NCI-H1048 (cell line): ENCODE measurements at places on chromosomes 6 and 20.
A peak's percentile ranks its signal among the peaks of the same experiment; 100 is the strongest.

GRCh38 chr6:68343901-68344300 lies 291.2 kb upstream of the ADGRB3 start:
- peak; percentile 14 for DNase-seq

DNA sequence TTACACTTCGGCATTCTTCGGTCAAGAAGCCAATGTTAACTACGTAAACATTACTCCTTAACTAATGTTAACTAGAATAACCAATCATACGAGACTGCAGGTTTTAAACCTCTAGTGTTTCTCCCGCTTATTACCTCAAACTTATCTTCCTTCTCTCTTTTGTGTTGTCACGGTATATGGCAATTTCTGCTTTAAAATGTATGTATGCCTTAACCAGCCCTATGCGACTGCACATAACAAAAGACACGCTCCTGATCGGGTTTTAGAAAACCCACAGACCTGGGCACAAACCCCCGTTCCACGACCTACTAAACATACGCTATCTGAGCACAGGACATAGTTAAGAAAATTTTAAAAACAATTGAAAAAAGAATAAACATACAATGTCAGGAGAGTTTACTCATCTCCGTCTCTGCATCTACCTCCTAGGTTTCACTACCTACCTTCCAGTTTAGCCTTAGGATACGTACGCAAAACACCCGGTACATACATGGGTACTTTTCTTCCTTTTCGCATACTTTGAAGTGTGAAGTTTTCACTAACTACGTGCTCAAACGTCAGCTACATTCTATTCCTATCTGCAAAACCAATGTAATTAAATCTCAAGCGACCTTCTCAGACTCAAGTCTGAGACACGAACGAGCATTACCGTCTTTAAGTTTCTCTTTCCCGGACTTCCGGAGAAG lies 1.1 kb downstream of the CD164 start:
- no peak for DNase-seq

GRCh38 chr6:39088331-39088730 lies 26.7 kb downstream of the SAYSD1 start:
- no peak for DNase-seq

DNA sequence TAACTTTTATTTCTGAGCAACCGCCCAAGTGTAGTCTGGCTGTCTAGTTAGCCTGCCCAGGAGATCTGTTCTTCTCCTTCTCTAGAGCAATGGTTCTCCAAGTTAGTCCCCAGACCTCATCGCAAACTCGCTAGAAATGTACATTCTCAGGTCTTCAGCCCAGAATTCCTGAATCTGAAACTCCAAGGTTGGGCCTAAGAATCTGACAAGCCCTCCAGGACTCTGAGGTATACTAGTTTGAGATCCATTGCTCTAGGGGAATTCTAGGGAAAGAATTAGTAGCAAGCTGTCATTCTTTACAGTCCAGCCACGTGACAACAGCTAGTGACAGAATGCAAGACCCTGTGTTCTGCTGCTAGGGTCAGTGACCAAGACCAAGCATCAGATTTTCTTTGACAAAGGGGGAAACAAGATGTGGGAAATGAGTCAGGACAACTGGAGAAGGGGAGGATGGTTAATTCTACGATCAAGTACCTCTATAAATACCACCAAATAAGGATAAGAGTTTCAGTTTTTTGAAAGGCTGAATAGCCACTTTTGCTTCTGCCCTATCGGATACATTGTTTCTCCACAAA lies 5.8 kb downstream of the UBE2V1 start:
- no peak for DNase-seq

DNA sequence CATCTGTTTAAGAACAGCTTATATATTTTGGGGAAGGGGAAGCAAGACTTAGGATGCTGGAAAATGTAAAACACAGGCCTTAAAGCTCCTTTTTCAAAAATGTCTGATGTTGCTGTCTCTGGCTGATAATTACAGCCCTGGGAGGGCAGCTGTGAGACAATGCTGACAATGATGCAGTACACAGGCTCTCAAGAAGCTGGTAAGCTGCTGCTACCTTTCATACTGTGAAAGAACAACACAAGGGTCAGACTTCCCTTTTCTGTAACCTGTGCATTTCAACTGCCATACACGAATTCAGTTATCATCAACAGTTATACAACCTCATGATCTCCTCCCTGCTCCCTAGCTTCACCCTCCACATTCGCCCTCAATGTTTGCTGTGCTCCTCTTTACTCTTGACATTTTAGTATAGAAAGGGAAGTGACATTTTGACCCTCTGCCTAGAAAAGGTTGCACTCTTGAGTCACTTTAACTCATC lies 25.2 kb downstream of the MAP7 start:
- DNase-seq: no peak

DNA sequence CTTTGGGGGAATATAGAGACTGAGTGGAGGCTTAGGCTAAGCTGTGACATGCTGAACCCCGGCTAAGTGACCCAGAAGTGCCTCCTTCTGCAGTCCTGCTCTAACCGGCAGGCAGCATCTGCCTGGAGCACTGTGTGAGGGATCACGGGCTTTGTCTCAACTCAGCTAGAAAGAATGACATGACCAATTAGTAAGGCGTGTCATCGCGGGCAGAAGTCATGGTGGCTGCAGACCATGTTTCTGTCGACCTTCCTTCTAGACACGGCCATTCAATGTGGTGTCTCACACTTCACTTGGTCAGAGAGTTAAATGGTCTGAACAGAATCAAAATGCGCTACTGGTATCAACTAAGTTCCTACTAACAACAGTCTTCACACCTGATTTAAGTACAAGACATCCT lies 35.0 kb downstream of the HUS1B start:
- no peak for DNase-seq

- no peak for DNase-seq
These were observed 252.2 kb downstream of the ADGB start for GRCh38 chr6:146850981-146851380.

- no peak for DNase-seq
These were observed 143.7 kb downstream of the TENT5A start for GRCh38 chr6:81608776-81609175.

GRCh38 chr20:25242231-25242630 lies 5.7 kb upstream of the PYGB start:
- DNase-seq: no peak

DNA sequence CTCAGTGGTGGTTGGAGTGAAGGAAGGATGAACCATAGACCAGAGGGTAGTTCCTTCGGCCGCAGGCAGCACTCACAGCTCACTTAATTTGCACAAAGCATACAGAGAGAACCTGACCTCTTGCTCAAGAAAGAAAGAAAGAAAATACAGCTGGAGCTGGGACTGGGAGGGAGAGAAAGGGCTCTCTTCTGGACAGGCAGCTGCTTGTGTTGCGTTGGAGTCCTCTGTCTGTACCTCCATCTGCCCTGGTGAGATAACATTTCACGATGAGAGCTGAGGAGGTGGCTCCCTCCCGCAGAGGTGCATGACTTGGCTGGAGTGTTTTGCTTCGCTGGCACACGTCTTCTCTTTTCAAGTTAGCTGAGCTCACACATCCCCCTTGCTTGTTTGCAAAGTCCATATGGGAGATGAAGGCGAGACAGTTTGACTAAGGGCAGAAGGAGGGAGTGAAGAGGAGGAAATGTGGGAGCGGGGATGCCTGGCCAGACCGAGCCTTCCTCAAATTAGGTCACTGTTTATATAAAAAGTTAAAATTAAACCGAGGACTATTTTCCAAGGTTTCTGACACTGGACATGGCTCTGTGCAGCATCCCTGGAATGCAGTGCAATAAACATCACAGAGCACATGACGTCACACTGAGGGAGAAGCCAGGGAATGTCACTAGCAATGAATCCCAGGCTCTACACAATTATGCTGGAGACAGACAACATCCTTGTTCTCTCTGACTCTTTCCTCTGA lies 359.4 kb downstream of the CD83 start:
- no peak for DNase-seq

- DNase-seq: no peak
These were observed 181.9 kb downstream of the GMPR start for GRCh38 chr6:16420337-16420714.

DNA sequence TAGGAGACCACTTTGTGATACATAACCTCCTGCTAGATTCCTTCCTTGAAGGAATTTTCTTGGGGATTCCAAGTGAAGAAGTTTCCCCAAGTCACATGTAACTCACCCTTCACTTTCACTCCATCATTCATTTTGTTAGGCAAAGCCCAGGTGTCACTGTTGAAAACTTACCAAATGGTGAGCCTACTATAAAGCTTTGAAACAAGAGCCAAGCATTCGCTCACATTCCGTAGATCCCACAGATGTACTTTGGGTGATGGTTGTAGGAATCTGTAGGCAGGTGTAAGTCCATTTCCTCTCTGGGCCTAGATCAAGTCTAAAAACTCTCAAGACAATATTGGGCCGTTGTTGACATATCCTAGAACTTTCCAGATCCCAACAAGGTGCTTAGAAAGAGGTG lies 74.1 kb downstream of the PRDM1 start:
- no peak for DNase-seq

- DNase-seq: no peak
These were observed 64.1 kb upstream of the ADGRF1 start for GRCh38 chr6:47106216-47106615.

- no peak for DNase-seq
These were observed 395.0 kb downstream of the CDKAL1 start for GRCh38 chr6:20929283-20929682.

GRCh38 chr6:56022678-56023077 lies 147.3 kb upstream of the BMP5 start:
- DNase-seq: no peak

DNA sequence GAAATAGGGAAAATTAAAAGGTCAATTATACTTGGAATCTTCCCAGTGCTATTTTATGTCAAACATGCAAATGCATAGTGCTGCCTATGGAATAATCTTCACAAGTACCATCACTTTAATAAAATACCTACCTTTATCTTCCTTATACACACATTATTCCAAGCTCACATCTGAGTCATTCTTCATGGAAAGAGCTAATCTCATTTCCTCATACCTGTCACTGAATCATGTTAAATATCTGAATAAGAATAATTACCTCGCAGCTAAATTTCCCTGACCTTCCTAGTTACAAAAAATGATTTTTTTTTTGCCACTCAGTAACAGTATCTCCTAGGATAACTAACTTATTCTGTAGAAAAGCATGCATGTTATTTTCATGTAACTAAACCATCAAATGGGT lies 661.4 kb upstream of the HS3ST5 start:
- DNase-seq: no peak

DNA sequence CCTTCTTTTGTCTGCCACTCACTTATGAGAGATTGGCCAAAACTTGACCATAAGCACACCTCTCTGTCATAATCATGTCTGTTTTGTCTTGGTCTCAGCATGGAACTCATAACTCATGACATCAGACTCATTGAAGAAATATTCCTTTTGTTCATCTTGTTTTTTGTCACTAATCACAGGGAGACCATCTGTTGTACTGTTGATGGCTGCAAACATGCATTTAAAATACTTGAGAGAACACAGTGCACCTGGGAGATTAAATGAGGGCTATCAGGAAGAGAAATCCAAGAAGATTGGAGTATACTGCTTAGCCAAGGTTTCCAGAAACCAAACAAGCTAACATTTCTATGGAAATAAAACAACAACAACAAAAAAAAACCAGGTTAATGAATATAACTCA lies 689.7 kb downstream of the EPM2A start:
- no peak for DNase-seq

DNA sequence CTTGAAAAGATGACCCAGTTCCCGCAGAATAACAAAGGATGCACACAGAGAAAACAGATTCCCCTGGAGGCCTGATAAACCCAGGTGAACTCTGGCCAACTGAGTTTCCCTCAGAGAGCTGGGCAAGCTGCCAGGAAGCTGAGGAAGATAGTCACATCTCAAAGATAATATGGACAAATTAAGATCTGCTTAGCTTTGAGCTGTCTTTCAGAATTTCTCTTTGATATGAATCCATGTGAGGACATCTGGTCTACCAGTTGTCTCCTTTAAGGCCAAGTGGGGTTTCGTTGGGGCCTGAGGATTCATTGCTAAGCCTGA lies 59.5 kb downstream of the ID4 start:
- no peak for DNase-seq

DNA sequence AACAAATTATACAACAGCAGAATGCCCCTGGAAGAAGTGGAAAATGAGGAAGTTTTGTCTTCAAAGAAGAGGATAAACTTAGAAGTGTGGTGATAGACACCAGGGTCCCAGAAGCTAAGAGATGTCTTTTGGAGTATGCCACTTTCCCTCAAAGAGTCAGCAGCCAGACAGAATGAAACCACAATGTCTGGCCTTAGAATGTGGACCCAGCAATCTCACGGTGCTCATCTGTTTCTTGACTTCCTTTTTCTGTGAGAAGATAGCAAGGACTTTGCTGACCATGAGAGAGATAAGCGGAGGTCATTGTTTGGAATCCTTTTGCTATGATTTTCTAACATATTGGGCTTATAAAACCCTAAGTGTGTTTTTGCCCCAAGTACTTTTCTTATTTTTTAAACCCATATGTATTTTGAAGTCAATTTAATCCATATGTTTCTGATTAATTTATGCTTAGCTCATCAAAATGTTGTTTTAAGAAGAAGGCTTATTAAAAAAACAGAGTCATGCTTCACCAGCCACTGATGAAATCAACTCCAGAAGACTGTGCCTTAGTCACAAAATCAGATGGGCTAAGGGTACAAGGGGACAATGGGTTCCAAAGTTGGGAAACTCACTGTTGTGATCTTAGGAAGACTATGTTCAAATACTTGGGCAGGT lies 451.2 kb upstream of the JAG1 start:
- no peak for DNase-seq

DNA sequence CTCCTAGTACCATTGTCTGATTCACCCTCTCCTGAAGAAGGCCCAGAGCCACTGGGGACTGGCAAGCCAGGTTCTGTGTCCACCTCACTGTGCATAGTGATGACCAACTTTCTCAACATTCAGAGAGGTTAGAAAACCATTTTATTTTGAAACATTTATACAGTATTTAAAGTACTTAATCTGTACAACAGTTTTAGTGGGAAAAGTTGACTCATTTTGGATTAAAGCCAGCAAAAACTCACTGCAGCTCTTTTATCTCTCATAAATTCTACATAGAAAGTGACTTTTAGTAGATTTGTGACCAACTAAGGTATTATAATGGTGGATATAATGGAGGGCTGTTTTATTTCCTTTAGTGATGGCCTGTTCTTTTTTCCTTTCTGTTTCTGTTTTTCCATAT lies 9.7 kb downstream of the TULP4 start:
- DNase-seq: no peak

DNA sequence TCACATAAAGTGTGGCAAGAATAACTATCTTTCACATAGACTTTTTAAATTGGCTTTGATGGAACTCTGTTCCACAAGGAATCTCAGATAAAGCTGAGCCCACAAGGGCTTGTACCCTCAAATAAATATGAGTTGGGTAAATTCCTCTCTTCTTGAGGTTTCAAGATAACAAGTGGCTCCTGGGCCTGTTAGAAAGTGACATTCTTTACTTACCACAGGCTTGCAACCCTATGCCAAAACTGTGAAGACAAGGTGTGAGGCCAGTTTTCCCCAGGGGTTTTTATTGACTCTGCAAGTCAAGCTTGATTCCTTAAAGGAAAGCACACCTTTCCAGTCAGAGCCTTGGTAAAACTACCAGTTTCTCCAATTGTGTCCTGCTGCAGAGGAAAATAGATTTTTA lies 664.8 kb upstream of the GJE1 start:
- no peak for DNase-seq

- no peak for DNase-seq
These were observed 72.3 kb downstream of the JARID2 start for GRCh38 chr6:15317934-15318902.
